Smooth muscle cell of bladder (primary cell): ENCODE measurements at places on chromosomes 16 and 17. TPM values are rescaled to one million over a fixed set of nuclear protein-coding genes. Genes with fewer than 3 reads are reported as not detected.

The KRT40 gene
- not detected in 2 replicates for total RNA-seq

The ABCC11 gene
- total RNA-seq = under 0.01 TPM in 2 replicates

The NMT1 gene
- 64.7 and 94.2 TPM in 2 replicates for total RNA-seq

The CACNG1 gene
- total RNA-seq = not detected in 2 replicates

The OTOA gene
- total RNA-seq = under 0.01 TPM in 1 of 2 replicates, not detected in the other

The MNT gene
- total RNA-seq = 5.0 and 6.9 TPM in 2 replicates

The TPPP3 gene
- total RNA-seq = 0.92 and 1.00 TPM in 2 replicates

The KRTAP4-1 gene
- not detected in 2 replicates for total RNA-seq

The TBX2 gene
- total RNA-seq = 13.6 and 22.5 TPM in 2 replicates

The CDT1 gene
- 1.2 and 1.6 TPM in 2 replicates for total RNA-seq

The LGALS9C gene
- not detected in 2 replicates for total RNA-seq

The SLFN12L gene
- under 0.01 TPM in 1 of 2 replicates, not detected in the other for total RNA-seq

The AOC3 gene
- total RNA-seq = 1.6 and 1.8 TPM in 2 replicates

The CYGB gene
- total RNA-seq = 68.1 and 84.9 TPM in 2 replicates

The ZFP3 gene
- total RNA-seq = 1.0 and 1.3 TPM in 2 replicates

The CALB2 gene
- 0.28 and 0.92 TPM in 2 replicates for total RNA-seq

The CCL2 gene
- total RNA-seq = 57.9 and 157 TPM in 2 replicates

The HOXB1 gene
- not detected in 2 replicates for total RNA-seq

The NAGLU gene
- 26.3 and 27.0 TPM in 2 replicates for total RNA-seq

The KRT36 gene
- total RNA-seq = not detected in 2 replicates

The NACA2 gene
- not detected in 2 replicates for total RNA-seq

The CDH8 gene
- total RNA-seq = not detected in 2 replicates

The PLXDC1 gene
- total RNA-seq = 0.28 and 0.83 TPM in 2 replicates
